Mesenteric fat pad (tissue), 1 donor: ENCODE measurements at places on chromosomes 6 and 20. TPM values are rescaled to one million over a fixed set of nuclear protein-coding genes. Genes with fewer than 3 reads are reported as not detected.

DNA sequence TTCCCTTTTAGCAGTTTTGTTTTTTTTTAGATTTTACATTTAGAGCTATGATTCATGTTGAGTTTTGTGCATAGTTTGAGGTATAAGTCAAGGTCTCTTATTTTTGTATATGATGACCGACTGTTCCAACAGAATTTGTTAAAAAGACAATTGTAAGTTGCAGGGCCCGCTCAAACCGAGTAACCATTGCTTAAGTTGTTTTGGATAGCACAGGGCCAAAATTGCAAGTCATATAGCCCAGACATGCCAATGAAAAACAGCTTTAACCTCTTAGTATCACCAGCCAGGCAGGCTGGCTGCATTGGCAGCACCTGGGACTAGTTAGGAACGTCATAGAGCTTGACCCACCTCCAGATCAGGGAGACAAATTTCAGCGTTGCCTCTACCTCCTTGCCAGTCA lies 47.3 kb downstream of the PFDN4 start:
- DNase-seq: no peak

GRCh38 chr6:21869085-21869771 lies 275.7 kb downstream of the SOX4 start:
- no peak for DNase-seq

GRCh38 chr20:6870559-6870958 lies 103.1 kb downstream of the BMP2 start:
- DNase-seq: no peak

DNA sequence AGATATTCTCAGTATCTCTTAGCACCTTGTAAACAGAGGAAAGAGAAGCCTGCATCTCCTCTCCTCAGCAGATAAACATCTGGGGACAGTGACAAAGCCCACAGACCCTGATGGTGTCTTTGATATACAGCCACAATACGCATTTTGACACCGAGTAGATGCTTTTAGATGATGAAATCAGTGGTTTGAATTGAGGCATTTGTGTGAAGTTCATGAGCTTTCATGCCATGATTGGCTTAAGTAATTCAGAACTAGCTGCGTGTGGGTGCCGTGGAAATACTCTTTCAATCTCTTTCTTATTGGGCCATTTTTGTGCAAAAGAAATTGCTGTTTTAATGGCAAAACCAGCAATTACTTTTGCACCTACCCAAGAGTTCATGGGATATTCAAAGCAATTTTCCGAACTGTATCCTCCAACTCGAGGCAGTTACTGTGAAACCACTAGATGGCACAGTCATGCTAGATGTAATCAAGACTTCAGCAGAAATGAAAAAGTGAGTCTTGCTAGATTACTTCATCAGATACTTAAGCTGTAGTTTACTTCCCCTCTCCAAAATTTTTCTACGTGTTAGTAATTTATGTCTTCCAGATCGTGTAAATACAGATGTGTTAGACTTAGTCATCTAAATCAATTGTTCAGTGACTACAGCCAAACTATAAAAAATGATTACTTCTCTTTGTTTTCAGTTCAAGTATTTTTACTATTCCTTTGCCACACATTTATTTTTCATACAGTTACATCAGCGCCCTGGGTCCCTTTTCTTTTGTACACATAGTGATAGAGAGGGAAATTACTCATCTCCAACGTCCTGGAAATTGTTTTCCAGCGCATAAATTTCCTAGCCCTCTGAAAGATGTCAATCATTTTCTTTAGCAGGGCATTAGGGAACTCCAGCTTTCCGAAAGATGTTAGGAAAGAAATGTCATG lies 49.4 kb downstream of the IYD start:
- no peak for DNase-seq

The C20orf204 gene
- total RNA-seq: 0.74 TPM

GRCh38 chr6:20117474-20117873 lies 94.8 kb downstream of the MBOAT1 start:
- DNase-seq: no peak

The HDAC2 gene
- 54.1 TPM for total RNA-seq

DNA sequence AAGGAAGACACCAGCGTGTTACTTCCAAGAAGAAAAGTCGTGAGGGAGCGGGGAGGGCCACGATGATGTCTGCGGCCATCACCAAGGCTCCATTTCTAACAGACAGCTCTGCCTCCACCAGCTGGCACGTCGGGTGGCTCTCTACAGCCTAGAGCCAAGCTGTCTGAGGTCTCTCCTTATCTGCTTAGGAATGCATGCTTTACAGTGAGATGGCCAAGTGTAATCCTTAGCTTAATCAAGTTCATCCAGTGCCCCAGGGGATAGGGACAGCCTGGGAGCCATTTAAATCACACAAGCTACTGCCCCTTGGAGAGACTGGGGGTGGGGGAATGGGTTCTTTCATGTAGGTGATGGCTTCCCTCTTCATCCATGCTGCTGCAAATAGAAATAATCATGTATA lies 213.8 kb upstream of the CST7 start:
- no peak for DNase-seq

GRCh38 chr20:63051911-63052310 lies 45.1 kb upstream of the BHLHE23 start:
- no peak for DNase-seq

The KCNK17 gene
- total RNA-seq: 0.19 TPM

DNA sequence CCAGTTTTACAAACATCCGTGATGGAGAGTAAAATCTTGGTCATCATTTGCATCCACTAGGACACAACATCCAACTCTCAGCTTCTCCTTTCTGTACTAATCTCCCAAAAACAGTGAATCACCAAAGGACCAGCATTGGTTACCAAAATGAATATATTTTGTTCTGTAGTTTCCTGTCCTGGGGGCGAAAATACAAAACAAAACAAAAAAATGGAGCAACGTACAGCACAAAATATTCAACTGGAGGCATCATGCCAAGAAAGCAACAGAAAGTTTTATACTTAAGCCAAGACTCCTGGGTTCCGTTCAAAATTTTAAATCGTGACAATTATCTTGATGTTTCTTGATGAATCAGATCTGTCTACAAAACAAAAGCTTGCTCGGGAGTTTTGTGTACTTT lies 126.6 kb upstream of the CCDC28A start:
- DNase-seq: no peak

- no peak for DNase-seq
These were observed 102.5 kb downstream of the NOL4L start for GRCh38 chr20:32482442-32483261.

GRCh38 chr6:161804838-161805237 lies 531.0 kb upstream of the AGPAT4 start:
- DNase-seq: no peak

The SMOC2 gene
- total RNA-seq: 46.3 TPM

DNA sequence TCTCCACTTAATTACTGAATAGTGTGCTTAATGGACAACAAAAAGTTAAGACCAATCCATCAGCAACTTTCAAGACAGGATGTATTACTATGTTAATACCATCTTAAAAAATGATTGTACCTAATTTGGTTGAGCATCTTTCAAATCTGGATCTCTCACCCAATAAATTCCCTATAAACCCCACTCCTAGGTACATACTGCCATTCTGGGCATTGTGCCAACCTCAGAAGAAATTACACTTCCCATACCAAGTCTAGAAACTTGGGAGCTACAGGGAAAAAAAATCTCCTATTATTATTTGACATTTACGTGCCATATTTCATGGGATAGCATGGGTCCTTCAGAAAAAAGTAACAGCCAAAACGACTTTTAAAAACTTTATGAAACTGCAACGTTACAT lies 5.1 kb downstream of the SYNCRIP start:
- no peak for DNase-seq

DNA sequence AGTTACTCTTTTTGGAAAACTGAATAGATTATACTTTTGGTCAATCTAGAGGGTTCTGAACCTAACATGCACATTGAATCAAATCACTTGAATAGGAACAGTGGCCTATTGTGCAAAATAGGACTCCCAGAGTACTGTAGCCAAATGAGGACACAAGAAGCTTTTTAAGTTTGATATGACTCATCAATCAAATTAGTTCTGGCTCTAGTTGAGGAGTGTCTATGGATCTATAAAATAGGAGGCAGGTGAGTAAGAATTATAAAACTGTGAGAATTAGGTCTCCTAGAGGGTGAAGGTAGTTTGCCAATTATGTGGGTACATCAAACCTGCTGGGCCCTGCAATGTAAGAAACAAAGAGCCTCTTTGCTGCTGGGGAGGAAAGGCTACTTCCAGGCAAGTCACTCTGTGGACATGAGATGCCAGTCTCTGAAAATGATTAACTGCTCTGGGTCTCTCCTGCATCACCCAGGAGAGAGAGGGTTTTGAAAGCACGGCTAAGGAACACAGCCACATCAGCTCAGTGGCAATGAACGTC lies 112.3 kb downstream of the RCAN2 start:
- DNase-seq: no peak

GRCh38 chr6:39037082-39037508 lies 11.5 kb upstream of the GLP1R start:
- DNase-seq: no peak

DNA sequence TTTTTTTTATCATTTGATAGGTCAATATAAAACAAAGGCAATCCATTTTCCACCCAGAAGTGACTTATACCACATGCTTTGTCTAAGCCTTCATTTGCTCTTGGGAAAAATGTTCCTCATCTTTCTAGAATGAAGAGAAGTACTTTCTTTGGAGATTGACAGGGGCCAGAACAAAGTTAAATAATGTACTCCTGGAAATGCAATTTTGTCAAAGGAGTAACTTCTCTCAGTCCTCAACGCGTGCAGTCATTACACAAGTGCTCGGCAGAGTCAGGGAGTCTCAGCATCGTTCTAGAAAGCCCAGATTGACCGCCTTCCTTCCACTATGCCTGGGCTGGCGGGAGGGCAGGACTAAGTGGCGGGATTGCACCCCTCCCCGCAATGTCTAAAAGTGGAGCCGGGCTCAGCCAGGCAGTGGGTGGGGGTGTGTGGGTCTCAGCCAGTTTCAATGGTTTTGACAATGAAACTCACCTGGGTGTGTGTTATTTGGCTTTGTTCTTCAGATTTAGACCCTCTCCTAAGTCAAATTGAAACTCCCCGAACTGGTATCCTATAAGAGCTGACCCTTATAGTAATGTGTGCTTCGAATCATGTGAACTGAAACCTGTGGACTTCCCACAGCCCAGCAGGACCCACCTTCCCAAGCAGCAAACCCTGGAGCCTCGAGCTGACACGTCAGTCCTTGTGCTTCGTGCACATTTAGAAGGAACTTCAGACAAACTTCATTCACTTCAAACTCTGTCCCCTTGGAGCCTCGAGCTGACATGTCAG lies 63.2 kb upstream of the DUSP22 start:
- DNase-seq: no peak

DNA sequence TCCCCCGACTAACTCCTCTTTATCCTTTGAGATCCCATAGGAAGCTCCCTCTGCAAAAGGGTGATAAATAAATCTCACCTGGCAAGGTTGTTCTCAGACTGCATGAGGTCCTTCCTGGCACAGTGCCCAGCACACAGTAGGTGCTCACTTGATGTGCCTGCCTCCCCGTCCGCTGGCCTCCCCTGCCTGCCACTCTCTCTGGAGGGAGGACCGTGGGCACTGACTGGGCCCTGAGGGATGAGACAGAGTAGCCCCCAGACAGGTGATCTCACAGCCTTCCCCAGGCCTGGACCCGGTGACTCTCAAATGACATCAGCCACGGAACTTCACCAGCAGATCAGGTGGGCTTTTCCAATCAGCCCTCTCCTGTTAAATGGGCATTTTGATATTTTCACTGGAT lies 57.4 kb downstream of the CHMP4B start:
- DNase-seq: no peak

The RWDD1 gene
- total RNA-seq: 49.7 TPM

The NKX2-2 gene
- total RNA-seq: not detected

DNA sequence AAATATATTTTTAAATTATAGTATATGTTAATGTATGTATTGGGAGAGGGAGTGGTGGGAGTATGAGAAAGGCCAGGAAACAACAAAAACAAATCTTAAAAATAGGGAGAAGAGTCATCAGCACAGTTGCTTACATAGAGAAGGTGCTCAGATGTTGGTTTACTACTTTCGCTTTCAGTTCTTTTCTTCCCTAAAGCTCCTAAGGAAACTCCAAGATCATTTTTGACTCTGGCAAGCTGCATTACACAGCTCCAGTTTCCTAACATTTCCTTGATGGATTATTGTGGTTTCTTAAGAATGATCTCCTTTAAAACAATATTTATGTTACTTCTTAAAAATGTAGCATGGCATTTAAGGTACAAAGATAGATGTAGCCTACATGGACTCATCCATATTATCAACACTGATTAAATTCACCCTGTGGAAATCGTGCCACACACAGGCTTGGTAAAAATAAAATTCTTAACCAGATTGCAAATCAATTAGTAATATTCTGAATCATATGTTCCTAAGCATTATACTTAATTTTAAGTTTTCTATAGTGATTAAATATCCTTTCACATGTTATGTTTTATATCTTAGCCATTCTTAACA lies 118.0 kb upstream of the MAN1A1 start:
- no peak for DNase-seq

- DNase-seq: no peak
These were observed 5.0 kb downstream of the VSX1 start for GRCh38 chr20:25076731-25077609.

DNA sequence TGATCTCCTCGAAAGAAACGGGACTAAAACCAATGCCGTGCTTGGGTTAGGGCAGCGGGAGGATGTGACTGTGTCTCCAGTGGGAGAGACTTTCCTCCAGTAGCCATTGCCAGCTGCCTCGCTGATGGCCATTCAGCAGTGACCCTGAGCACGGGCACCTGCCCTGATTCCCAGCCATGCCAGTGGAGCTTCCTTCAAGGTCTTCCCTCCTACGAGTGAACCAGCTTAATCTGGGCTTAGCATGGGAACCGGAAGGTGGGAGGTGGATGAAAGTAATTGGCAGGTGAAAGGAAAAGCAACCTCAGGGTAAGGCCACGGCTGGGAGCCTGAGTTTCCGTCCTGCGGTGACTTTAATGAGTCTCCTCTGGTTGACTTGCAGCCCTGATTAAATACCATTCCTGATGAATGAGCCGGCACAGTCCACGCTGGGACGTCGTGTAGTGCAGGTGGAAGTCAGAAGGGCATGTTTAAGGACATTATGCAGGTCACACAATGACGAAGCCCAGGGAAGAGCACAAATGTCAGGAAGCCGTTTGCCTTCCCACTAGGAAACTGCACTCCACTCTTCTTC lies 813.5 kb downstream of the QKI start:
- no peak for DNase-seq

- DNase-seq: no peak
These were observed 28.1 kb upstream of the PGK2 start for GRCh38 chr6:49815166-49815565.

GRCh38 chr6:106608080-106608668 lies 21.1 kb downstream of the RTN4IP1 start:
- no peak for DNase-seq
